ENCODE measurements at places on chromosomes 7 and 10.

DNA sequence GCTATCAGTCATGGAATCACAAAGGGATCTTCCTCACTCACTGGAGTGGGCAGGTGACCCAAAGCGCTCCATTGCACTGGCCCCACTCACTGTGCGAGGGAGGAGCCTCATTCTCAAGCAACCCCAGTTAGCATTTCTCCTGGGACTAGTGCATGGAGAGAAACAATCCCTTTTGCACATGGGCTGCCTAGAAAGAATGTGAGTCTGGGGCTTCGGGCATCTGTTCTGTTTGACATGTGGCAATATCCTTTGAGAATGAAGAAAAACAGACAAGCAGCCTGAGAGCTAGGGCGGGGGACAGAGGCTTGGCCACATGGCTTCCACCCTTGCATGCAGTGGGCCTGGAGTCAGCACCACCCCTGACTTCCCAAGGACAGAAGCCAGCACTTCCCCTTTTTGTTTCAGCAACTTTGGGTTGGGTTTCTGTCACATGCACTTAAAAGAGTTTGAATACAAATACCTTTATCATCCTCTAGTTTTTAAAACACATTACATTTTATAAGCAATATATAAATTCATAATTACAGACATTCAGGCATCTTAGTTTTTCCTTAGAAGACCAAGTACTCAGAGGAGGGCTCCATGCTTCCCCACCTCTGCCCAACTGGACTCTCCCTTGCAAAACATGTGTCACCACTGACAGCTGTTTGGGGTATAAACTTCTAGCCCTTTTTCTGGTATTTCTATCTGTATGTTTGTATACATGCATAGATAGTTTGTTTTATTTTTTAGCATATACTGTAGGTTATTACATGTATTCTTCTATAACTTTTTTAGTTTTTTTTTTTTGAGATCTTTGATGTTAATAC lies 73.8 kb downstream of the RBM20 start:
- no peak for DNase-seq

GRCh38 chr7:117715784-117716445 lies 157.3 kb downstream of the CTTNBP2 start:
- no peak for DNase-seq

DNA sequence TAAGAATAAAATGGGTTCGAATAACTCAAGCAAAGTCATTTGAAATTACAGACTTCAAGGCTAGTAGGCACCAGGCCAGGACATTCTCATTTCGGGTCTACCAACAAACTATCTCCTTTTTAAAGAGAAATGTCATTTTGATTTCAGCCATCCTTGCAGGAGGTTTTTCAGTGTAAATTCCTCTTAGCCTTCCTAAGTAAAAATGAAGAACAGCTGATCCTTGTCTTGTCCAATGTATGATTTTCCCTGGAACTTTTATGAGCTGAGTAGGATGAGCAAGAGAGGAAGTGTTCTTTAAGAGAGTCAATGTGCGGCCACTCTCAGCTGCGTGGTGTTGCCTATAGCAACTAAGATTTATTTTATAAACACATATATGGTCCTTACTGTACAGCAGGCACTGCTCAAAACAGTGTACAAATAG lies 110.1 kb downstream of the PLCE1 start:
- DNase-seq: no peak

- DNase-seq: no peak
Measured at GRCh38 chr10:48576501-48576900, 28.4 kb downstream of the ARHGAP22 start.

- DNase-seq: no peak
Measured at GRCh38 chr10:50604809-50605208, 18.9 kb downstream of the SGMS1 start.

DNA sequence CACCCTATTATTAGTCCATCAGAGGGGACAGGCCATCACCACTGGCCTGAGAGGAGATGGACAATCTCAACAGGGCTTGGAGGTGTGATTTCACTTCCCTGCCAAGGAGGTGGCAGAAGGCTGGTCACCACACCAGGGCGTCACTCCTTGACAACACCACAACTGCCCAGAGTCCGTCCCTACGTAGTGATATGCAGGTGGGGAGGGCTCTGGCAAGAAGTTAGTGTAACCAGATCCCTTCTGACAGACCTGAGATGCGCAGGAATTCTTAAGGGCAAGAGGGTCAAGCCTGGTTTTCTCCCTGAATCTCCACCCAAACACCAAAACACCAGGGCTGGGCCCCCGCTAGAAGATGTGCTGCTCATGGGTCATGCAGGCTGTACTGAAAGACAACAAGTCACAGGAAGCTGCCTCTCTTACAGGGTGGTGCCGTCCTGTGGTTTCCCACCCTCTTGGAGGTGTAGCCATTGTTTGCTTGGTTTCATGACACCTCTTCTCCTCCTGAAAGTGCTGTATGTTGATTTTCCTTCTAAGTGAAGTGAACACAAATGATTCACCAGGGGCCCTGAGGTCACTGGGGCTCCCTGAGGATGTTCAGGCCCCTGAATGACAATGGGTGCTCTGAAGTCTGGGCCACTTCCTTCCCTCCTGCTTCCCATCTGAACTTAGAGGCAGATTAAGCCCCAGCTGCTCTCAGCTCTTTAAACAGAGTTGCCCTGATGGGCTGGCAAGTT lies 27.1 kb downstream of the ATXN7L1 start:
- peak; percentile 31 for DNase-seq

- no peak for DNase-seq
Measured at GRCh38 chr7:156692849-156693248, 52.3 kb downstream of the RNF32 start.

GRCh38 chr7:12423997-12424745 lies 20.5 kb upstream of the VWDE start:
- no peak for DNase-seq

DNA sequence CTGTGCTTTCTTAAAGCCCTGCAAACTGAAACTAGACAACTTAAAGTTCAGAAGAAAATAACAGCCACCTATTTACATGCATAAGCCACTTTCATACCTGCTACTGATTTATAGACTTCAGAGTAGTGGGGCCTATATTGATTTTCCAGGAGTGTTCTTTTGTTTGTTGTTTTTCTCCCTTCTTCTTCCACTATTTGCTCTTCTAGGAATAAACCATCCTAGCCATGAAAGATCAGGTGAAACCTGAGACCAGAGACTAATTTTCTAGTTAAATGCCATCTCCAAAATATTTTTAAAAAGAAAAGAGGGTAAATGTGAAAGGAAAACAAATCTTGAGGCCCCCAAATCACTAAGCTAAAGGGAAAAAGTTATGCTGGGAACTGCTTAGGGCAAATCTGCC lies 72.4 kb upstream of the C1GALT1 start:
- no peak for DNase-seq

DNA sequence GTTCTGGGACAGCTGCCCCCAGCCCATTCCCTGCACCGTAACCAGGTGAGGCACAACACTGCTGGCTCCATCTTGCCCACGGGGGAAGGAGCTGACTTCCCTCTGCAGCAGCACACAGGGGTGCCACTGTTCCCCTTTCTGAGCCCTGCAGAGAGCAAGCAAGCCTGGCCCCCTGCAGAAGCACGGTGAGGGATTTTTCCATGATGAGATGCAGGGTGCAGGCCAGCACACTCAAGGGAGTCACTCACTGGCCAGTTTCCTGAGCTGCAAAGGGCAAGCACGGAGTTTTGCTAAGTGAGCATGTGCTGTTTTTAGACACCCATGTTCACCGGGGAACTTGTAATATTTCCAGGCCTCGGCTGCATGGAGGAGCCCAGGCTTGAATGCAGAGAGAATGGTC lies 176.6 kb downstream of the PIP4K2A start:
- no peak for DNase-seq

- DNase-seq: no peak
Measured at GRCh38 chr10:28981007-28981406, 303.7 kb downstream of the BAMBI start.

DNA sequence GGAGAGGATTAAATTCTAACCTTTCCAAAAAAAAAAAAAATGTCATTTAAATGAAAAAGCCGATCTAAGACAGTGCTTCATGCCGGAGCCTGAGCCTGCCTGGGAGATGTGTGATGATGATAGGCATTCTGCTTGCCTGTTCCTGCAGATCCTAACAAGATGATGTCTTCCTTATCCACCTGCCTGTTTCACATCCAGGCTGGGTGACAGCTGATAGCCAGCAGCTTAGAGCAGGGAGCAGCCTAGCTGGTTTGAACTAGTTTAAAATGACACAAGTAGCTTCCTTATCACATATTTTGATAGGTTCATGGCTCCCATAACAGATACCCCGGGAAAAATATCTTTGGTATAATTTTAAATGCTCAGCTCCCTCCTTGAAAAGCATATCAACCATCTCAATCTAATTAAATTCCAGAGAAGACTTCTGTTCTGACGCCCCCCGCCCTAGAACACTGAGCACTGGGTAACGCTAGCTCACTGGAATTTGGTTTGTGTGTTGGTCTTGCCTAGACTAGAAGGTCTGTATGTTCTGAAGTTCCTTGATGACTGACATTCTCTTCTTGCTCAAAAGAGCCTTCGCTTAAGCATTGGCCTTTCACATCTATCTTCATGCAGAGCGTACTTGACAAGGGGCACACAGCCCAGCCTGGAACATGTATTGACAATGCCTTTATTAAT lies 96.9 kb upstream of the FGFR2 start:
- DNase-seq: no peak

DNA sequence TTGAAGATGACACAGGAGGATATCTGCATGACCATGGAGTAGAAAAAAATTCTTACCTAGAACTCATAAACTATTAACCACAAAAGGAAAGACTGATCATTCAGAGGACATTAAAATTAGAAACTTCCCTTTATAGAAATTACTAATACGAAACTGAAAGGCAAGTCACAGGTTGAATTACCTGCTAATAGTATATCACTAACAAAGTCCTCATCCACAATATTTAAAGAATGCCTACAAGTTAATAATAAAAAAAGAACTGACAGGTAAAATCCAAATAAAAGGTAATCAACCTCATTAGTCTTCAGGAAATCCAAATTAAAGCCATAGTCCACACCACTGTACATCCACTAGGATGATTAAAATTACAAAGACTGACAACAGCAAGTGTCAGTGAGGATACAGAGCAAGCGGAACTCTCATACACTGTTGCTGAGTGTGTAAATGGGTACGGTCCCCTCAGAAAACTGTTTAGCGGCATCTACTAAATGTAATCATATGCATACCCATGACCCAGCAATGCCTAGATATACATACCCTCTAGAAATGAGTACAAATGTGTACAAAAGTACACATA lies 71.2 kb downstream of the ARHGAP21 start:
- DNase-seq: no peak

DNA sequence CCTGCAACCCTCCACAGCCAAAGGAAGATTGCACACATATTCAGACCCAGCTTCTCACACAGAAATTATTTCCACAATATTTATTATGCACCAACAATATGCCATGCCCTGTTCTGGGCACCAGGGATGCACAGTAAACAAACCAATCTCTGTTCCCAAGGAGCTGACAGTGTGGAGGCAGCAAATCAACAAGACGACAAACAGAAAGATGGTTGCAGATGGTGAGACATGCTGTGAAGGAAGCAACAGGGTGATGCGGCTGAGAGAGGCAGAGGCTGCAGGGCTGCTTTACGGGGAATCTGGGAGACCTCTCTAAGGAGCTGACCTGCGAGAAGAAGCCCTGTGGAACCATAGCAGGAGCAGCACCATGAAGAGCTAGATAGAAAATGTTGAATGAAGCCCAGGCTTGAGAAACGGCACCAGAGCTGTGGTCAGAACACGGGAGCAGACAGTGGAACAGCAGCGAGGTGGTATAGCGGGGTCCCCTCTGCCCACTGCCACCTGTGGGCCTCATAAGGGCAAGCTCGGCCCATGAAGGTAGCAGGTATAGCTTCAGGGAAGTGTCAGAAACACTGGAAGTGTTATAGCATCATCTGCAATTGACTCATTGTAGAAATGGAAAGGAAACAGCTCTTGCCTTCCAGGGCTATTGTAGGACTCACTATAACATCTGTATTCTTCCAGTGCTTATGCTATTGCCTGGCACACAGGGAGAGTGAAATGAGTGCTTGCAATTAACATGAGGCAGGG lies 17.4 kb downstream of the RBP3 start:
- DNase-seq: no peak
